ENCODE measurements at places on chromosomes 2 and 18.
A peak's percentile ranks its signal among the peaks of the same experiment; 100 is the strongest.

DNA sequence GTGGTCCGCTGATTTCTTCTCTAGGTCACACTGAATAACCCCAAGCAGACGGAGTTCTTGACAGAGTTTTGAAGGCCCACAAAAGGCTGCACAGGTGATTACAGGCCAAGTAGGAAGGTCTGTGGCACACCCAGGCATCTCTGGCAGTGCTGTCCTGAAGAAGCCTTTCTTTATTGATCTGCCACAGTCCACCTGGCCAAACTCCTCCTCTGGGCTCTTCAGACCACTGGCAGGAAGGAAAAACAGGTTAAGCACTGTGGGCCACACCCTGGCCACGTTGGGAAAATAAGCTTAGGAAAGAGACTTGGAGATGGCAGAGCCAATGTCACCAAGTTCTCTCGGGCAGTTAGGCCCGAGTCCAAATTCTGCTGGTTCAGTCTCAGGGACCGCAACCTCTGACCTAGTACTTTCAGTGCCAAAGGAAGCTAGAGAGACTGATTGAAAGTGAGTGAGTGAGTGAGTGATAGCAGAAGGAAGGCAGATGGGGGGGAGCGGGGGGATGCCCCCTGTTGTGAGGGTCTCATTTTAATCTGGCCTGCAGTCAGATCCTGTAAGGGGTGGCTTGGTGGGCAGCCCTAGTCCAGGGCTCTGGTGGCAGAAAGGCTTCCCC, 102.9 kb downstream of the TGFA start:
- no peak overlapping the region for H3K27ac ChIP-seq
- H3K27me3 ChIP-seq = peaks cover 2% of the 10 kb centered on the region
- no peaks in the 10 kb centered on the region for H3K4me1 ChIP-seq
- H3K4me3 ChIP-seq = no peak overlapping the region
- H3K36me3 ChIP-seq = no peaks in the 10 kb centered on the region

GRCh38 chr2:85266146-85267041, 61.4 kb downstream of the TGOLN2 start:
- no peaks in the 10 kb centered on the region for H3K27me3 ChIP-seq
- no peaks in the 10 kb centered on the region for H3K36me3 ChIP-seq
- H3K4me1 ChIP-seq = no peaks in the 10 kb centered on the region
- H3K27ac ChIP-seq = no peak overlapping the region
- no peak overlapping the region for H3K4me3 ChIP-seq
- DNase-seq = peak; percentile 48

- no peaks in the 10 kb centered on the region for H3K27me3 ChIP-seq
- H3K4me3 ChIP-seq = no peak overlapping the region
- no peaks in the 10 kb centered on the region for H3K36me3 ChIP-seq
- H3K27ac ChIP-seq = peak overlapping the region; percentile 64
- peaks cover 23% of the 10 kb centered on the region for H3K4me1 ChIP-seq
These were observed 107.8 kb upstream of the ST3GAL5 start for GRCh38 chr2:85996591-85996990.

- no peak overlapping the region for H3K27ac ChIP-seq
- no peak for DNase-seq
- H3K27me3 ChIP-seq = no peaks in the 10 kb centered on the region
- H3K4me1 ChIP-seq = no peaks in the 10 kb centered on the region
- H3K36me3 ChIP-seq = no peaks in the 10 kb centered on the region
- H3K4me3 ChIP-seq = no peak overlapping the region
These were observed 52.2 kb downstream of the CRACDL start for GRCh38 chr2:98883780-98884211.

- no peaks in the 10 kb centered on the region for H3K27me3 ChIP-seq
- H3K36me3 ChIP-seq = no peaks in the 10 kb centered on the region
- H3K27ac ChIP-seq = no peak overlapping the region
- no peak for DNase-seq
- no peak overlapping the region for H3K4me3 ChIP-seq
These were observed 891.9 kb upstream of the LRRTM1 start for GRCh38 chr2:81196383-81196851.

- no peak overlapping the region for H3K4me3 ChIP-seq
- DNase-seq = no peak
- no peaks in the 10 kb centered on the region for H3K36me3 ChIP-seq
- peaks cover 7% of the 10 kb centered on the region for H3K27me3 ChIP-seq
- peaks cover 2% of the 10 kb centered on the region for H3K4me1 ChIP-seq
These were observed 85.5 kb downstream of the TRIM43 start for GRCh38 chr2:95677346-95677745.

DNA sequence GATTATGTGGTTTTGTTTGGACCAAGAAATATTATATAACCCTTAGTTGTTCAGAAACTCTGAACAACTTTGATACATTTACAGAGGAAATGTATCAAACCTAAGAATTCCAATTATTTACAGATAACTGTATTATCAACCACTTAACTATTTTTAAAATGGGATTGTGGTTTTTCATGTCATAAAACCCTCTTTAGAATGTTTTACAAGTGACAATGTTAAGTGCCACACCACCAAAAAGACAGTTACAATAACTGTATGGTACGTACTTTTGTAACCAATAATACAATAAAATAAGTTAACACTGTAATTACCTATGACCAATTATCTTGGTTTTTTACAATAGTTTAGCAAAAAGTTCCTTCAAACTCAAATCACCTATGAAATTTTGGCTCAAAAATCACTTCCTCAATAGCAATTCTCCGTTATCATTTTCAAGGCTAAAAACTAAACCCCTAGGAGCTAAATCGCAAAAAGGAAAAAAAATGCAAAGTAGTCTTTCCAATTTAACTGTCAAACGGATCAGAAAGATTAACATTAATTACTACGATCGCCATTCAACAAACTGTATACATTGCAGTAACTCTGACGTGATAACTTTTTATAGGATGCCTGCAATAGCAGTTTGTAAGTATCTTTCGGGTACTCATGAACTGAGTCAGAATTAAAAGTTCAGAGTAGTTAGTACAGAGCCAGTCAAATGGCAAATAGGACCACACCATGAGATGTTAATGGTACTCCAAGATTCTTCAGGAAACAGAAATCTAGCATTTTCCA, 1.5 kb downstream of the ROCK1 start:
- peak overlapping the region; percentile 86 for H3K27ac ChIP-seq
- peak overlapping the region; percentile 99 for H3K4me3 ChIP-seq
- no peaks in the 10 kb centered on the region for H3K36me3 ChIP-seq

Data from common myeloid progenitor, CD34-positive (primary cell).